ENCODE measurements at places on chromosomes 13 and 19. TPM values are rescaled to one million over a fixed set of nuclear protein-coding genes. Genes with fewer than 3 reads are reported as not detected.

FXYD3 gene
- total RNA-seq: not detected

NLRP7 gene
- not detected for total RNA-seq

- H3K36me3 ChIP-seq: no peaks in the 10 kb centered on the region
- H3K4me3 ChIP-seq: no peak overlapping the region
- no peak overlapping the region for H3K27ac ChIP-seq
- H3K27me3 ChIP-seq: no peaks in the 10 kb centered on the region
- H3K4me1 ChIP-seq: no peaks in the 10 kb centered on the region
Observed at GRCh38 chr13:22789027-22789593, 391.7 kb upstream of the SGCG start.

GRCh38 chr19:35534803-35535480 lies 1.7 kb downstream of the GAPDHS start:
- DNase-seq: no peak
- H3K4me1 ChIP-seq: peaks cover 11% of the 10 kb centered on the region
- peaks cover 2% of the 10 kb centered on the region for H3K27me3 ChIP-seq
- no peak overlapping the region for H3K4me3 ChIP-seq

DNA sequence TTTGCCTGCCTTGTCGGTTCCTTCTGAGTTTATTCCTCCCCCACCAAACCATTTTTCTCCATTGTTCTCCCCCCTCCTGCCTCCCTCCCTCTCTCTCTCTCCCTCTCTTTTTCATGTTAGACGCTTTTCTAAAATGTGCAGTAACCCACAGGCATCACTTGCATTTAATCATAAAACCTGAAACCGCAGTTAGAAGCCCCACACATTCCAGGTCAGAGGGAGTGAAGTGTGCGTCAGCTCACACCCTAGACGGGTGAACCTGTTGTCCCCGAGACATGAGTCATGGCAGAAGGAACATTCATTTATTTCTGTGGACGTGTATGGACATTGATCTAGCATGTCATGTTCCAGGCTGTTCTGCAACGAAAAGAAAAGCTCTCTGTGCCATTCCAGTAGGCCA lies 19.9 kb downstream of the ONECUT3 start:
- no peaks in the 10 kb centered on the region for H3K36me3 ChIP-seq
- DNase-seq: no peak
- H3K4me3 ChIP-seq: no peak overlapping the region
- H3K4me1 ChIP-seq: no peaks in the 10 kb centered on the region
- H3K27me3 ChIP-seq: peaks cover 27% of the 10 kb centered on the region

All from CD4-positive, CD25-positive, alpha-beta regulatory T cell (primary cell).